ENCODE measurements at places on chromosomes 16 and 17.

DNA sequence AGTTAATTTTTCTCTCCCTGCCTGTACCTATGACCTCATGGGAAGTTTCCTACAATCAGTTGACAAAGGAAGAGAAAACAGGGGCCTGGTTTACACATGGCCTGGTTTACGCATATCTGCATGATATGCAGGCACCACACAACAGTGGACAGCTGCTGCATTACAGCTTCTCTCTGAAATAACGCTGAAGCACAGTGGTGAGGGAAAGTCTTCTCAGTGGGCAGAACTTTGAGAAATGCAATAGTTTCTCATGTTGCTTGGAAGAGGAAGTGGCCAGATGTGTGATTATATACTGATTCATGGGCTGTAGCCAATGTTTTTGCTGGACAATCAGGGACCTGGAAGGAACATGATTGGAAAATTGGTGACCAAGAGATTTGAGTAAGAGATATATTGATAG lies 324.1 kb upstream of the GOT2 start:
- DNase-seq, result no peak

GRCh38 chr17:67289181-67289876 lies 44.3 kb upstream of the HELZ start:
- no peak for DNase-seq

- DNase-seq, result no peak
These were observed 3.4 kb upstream of the PITPNM3 start for GRCh38 chr17:6559753-6560215.

- DNase-seq, result no peak
These were observed 9.1 kb downstream of the ZNF668 start for GRCh38 chr16:31064882-31065461.

DNA sequence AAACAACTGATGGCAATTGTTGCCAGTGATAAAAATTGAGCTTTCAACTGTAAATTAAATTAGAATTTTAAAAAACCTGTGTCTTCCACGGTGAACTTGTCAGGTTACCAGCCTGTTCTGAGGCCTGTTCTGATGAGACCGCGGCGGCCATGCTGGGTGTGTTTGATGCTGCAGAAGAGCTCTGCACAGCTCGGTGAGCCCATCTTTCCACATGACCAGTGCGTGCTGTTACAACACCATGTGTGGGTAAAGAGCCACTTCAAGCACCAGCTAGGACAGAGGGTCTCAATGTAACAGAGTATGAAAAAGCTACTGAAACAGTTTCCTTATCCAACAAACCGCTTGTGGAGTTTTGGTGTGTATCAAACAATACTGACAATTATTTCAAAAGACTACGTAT lies 48.5 kb downstream of the RPTOR start:
- no peak for DNase-seq

DNA sequence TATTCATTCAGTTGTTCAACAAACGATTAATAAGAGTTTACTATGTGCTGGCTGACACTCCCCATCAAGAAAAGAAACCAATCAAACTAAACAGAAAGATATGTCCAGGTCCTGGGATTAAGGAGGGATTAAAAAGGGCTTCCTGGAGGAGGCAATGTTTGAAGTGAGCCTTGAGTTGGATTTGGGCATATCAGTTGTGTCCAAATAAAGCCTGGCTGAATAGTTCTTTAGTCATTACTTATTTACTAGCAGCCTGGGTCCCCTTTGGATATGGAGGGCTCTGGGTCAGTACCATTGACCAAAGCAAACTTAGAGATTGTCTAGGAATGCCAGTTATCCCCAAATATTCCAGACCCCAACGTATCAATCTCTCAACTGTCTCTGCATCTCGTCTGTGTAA lies 117.7 kb downstream of the COPRS start:
- DNase-seq, result no peak

- DNase-seq, result no peak
These were observed 41.1 kb downstream of the CFAP20 start for GRCh38 chr16:58088091-58088490.

GRCh38 chr17:9509236-9509816 lies 66.3 kb downstream of the STX8 start:
- DNase-seq, result no peak

DNA sequence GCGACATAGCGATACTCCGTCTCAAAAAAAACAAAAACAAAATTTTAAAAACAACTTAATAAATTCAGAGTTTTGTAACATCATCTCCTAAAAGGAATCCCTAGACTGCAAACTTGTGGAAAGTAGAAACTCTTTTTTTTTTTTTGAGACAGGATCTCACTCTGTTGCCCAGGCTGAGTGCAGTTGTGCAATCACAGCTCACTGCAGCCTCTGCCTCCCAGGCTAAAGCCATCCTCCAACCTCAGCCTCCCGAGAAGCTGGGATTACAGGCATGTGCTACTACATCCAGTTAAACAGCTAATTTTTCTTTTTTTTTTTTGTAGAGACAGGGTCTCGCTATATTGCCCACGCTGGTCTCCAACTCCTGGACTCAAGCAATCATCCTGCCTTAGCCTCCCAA lies 19.7 kb downstream of the EZH1 start:
- DNase-seq, result no peak

DNA sequence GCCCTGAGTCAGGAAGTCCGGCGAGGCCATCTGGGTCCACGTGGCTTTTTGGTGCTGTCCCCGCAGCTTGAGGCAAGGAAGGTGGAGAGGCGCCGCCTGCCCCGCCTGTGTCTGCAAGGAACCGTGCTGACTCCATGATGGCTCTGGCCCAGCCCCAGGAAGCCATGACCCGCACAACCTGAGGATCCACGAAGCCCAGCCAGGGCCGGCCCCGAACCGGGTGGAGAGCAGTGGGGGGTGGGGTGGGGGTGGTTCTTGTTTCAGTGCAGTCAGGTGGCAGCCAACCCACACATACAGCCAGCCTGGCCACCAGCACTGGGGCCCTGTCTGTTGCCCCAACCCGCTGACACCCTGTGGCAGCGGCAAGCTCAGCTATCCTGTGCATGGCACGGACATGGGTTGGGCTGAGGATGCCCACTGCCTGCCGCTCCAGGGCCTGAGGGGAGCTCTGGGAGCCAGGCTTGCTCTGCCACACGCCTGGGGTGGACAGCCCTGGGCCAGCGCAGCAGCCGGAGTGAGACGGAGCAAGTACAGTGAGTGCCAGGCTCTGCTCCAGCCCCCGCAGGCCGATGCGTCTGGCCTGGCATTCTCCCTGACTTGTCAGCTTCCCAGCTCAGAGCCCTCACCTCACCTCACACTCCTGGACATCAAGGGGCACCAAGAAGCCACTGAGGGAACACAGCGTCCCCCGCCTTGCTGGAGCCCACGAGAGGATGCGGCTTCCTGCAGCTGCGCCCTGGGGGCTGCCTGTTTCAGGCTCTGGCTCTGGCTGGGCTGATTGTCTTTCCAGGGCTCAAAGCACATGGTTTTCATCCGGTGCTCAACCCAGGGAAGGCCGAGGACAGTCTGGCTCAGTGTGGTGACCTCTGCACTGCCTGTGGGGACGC lies 68.8 kb downstream of the LMF1 start:
- DNase-seq, result no peak

- DNase-seq, result no peak
These were observed 17.6 kb downstream of the DRC3 start for GRCh38 chr17:17990282-17990681.
